NT2/D1 (cell line): ENCODE measurements at places on chromosomes 4 and X.

GRCh38 chr4:15797320-15797719 is 19.2 kb downstream of the CD38 start:
- DNase-seq = no peak

- DNase-seq = peak; percentile 11
These were observed 40.7 kb downstream of the ANXA3 start for GRCh38 chr4:78592088-78592783.

DNA sequence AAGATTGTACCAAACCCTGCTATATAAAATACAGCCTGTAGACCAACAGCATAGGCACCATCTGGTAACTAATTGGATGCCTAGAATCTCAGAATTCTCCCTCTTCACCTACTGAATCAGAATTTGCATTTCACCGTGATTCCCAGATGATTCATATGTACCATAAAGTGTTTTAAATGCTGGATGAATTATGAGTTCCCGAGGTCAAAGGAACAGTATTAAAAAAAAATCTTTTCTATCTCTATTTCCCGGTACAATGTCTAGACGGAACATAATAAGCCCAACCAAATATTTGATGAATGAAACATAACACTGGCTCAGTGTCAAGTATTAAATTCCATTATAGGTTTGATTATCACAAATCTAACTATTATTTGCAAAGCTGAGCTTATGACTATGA is 280.0 kb downstream of the ANKRD50 start:
- no peak for DNase-seq

DNA sequence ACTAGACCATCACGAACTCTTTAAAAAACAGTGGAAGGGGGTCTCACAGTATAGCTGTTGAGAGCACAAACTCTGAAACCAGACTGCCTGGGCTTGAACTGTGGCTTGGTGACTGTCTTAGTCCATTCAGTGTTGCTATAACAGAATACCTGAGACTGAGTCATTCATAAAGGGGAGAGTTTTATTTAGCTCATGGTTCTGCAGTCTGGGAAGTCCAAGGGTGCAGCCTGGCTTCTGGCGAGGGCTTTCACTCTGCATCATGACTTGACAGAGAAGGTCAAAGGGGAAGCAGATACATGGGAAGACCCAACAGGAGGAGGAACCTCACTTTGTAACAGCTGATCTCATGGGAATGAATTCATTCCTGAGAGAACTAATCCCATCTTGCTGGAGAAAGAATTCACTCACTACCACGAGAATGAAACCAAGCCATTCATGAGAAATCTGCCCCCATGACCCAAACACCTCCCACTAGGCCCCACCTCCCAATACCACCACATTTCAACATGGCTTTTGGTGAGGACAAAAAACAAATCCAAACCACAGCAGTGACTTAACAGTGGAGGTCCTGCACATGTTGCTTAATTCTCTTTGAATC is 116.7 kb upstream of the STOX2 start:
- DNase-seq = no peak

GRCh38 chr4:154444958-154445357 is 46.6 kb downstream of the DCHS2 start:
- DNase-seq = no peak
